Suppressor macrophage treated with lipopolysaccharide for 4 hours (primary cell): ENCODE measurements at places on chromosomes 13 and 19.

DNA sequence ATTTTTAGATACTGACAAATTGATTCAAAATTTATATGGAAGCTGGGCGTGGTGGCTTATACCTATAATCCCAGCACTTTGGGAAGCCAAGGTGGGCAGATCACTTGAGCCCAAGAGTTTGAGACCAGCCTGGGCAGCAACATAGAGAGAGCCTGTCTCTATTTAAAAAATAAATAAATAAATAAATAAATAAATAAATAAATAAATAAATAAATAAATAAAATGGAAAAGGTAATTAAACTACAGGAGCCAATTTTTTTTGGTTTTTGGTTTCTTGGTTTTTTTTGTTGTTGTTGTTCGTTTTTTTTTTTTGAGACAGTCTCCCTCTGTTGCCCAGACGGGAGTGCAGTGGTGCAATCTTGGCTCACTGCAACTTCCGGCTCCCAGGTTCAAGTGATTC, 29.4 kb upstream of the TRIM13 start:
- no peak for DNase-seq

- DNase-seq = no peak
These were observed 53.5 kb downstream of the RFC3 start for GRCh38 chr13:33871207-33872004.

GRCh38 chr19:33301144-33301899, 1.0 kb downstream of the CEBPA start:
- DNase-seq = no peak

- DNase-seq = no peak
These were observed 81.9 kb downstream of the TUBGCP3 start for GRCh38 chr13:112506046-112506445.

DNA sequence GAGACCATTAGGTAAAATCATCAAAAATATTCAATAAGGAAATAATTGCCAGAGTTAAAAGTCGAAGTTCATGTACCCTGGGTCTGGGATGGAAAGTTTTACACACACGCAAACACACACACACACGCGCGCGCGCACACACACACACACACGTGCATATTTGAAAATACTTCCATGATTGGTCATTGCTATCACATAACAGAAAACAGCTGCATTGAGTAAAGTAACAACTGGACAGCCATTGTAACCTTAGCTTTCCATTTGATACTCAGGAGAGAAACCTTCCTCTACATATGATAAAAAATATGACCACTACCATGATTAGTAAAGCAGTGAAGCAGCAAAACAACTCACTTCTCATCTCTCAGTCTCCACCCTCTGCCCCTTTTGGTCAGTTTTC, 490.0 kb upstream of the SGCG start:
- DNase-seq = no peak
